ENCODE measurements at places on chromosomes 13 and 19. TPM values are rescaled to one million over a fixed set of nuclear protein-coding genes. Genes with fewer than 3 reads are reported as not detected.

Gene C19orf33
- total RNA-seq: 34.5 TPM

Gene NOSIP
- total RNA-seq: 136 TPM

Gene MAB21L1
- not detected for total RNA-seq

Gene ICAM4
- 1.1 TPM for total RNA-seq

Gene APC2
- under 0.01 TPM for total RNA-seq

Gene KIR3DL1
- not detected for total RNA-seq

Gene RASIP1
- total RNA-seq: 78.2 TPM

Gene ZNF490
- total RNA-seq: 9.9 TPM
